ENCODE measurements at places on chromosomes 16 and 17.

DNA sequence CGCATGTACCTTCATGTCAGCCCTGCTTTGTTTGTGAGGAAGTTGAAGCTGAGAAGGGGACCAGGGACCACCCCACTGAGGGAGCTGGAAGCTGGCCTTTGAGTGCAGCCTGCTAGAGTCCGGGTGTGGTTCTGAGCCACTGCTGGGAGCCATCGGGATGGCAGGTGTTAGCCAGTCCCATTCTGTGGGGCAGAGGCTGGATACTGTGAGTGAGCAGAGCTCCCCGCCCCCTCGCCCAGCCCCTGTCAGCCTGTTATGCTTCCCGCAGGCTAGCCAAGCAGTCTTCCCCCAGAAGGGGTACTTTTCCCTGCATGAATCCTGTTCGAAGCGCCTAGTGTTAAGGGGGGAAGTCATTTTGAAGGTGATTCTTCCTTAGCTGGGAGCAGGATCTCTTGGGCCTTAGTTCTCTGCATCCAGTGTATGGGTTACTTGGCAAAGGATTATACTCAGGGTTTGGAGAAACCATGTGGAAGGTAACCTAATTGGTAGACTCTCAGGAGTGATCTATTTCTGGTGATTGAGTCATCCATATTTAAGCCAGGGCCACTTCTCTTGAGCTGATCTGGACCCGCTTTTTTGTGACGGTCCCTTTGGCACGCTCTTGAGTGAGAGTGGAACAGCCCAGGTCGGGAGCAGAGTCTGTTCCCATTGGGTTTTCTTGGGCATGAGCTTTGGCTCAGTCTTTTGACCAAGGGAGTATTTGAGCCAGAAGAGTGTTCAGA, 23.8 kb downstream of the AKAP1 start:
- H3K36me3 ChIP-seq: peaks cover 8% of the 10 kb centered on the region
- no peak for DNase-seq
- H3K4me3 ChIP-seq: no peak overlapping the region
- H3K4me1 ChIP-seq: peaks cover 4% of the 10 kb centered on the region
- no peaks in the 10 kb centered on the region for H3K27me3 ChIP-seq

GRCh38 chr16:25066426-25066746, 45.2 kb upstream of the LCMT1 start:
- peak overlapping the region; percentile 77 for H3K4me3 ChIP-seq
- peaks cover 3% of the 10 kb centered on the region for H3K27me3 ChIP-seq
- H3K27ac ChIP-seq: peak overlapping the region; percentile 89
- H3K4me1 ChIP-seq: peaks cover 41% of the 10 kb centered on the region

DNA sequence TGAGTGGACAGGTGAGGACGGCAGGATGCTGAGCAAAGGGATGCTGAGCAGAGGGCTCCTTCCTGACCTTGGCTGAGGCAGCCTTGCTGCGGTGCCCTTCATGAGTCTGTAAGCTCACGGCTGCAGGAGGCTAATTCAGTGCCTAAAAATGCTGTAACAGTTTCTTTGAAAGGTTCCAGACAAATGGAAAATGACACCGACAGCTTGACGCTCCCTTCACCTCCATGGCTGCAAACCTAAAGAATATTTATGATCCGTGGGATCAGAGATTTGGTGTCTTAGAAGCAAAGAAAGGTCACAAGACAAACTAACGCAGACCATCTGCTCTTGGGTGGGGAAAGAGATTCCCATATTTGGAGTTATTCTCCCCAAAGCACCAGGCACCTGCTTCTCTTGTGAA, 28.0 kb downstream of the TOM1L2 start:
- no peak for DNase-seq
- H3K36me3 ChIP-seq: no peaks in the 10 kb centered on the region
- H3K4me1 ChIP-seq: peaks cover 10% of the 10 kb centered on the region
- no peak overlapping the region for H3K27ac ChIP-seq
- H3K27me3 ChIP-seq: no peaks in the 10 kb centered on the region

DNA sequence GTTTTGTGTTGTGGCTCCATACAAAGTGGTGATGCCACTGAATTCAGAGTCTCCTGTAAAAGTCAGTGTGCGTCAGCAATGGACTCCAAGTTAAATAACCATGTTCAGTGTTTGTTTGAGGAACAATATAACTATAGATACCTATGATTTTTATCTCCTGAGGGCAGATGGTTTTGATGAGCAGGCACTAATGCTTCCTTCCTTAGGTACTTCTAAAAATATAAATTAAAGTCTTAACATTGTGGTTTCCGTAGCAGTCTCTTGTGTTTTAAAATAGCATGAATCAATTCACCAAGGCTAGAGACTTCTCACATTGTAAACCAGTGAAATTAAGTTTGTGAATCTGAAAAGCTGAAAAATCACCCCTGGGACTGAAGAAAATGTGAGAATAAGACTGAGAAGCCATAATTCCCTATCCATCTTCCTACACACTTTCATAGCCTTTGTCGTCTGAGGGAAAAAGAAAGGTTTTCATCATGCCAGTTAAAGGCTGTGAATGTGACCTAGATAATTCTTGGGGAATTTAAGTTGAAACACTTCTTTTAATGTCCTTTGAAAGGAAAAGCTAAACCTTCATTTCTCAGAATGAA, 1502.9 kb downstream of the CDH11 start:
- H3K27ac ChIP-seq: no peak overlapping the region
- H3K27me3 ChIP-seq: no peaks in the 10 kb centered on the region
- H3K36me3 ChIP-seq: no peaks in the 10 kb centered on the region
- H3K4me3 ChIP-seq: no peak overlapping the region

- DNase-seq: no peak
- peaks cover 3% of the 10 kb centered on the region for H3K4me1 ChIP-seq
- H3K27ac ChIP-seq: no peak overlapping the region
- peaks cover 66% of the 10 kb centered on the region for H3K36me3 ChIP-seq
- H3K4me3 ChIP-seq: no peak overlapping the region
Observed at GRCh38 chr17:41885733-41886132, 20.5 kb upstream of the KLHL11 start.

DNA sequence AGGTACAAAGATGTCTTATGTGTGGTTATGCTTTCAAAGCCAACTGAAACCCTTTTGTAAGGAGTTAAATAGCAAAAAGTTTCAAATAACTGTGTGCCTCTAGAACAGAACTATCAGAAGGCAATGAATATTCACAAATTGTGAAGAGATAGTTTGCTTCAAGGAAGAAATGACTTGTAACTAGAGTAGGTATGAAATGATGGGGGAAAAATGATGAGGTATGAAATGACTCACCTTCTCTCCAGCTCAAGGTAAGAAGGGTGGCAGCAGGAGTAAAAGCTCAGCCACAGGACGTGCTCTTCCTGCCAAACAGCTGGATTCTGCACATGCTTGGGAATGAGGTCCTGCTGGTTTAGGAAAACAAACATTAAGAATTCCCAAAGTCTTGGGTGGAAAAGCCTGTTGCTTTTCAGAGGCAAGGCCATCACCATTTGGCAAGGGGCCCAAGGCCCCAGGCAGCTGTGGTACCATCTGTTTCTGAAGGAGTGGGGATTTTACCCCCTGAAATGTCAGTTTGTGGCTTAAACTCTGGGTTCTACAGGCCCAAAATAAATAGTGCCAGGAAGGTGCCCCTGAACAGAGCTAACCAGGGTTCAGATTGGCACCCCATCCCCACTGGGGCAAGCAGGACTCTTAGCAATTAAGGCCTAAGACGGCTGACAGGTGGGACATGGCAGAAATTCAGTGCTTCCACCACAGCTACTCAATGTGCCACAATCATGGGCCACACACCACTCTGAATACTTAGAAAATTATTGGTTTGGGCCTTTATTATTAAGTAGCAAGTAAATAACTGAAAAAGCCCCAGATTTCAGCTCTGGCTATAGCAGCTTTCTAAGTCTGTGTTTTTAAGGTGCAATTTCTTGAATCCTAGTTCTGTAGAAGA, 13.3 kb downstream of the HERPUD1 start:
- no peaks in the 10 kb centered on the region for H3K27me3 ChIP-seq
- H3K4me1 ChIP-seq: peaks cover 36% of the 10 kb centered on the region
- no peak for DNase-seq
- H3K4me3 ChIP-seq: no peak overlapping the region

- peaks cover 15% of the 10 kb centered on the region for H3K4me1 ChIP-seq
- no peak overlapping the region for H3K4me3 ChIP-seq
- no peak overlapping the region for H3K27ac ChIP-seq
Observed at GRCh38 chr17:65917560-65917959, 274.4 kb downstream of the CEP112 start.

DNA sequence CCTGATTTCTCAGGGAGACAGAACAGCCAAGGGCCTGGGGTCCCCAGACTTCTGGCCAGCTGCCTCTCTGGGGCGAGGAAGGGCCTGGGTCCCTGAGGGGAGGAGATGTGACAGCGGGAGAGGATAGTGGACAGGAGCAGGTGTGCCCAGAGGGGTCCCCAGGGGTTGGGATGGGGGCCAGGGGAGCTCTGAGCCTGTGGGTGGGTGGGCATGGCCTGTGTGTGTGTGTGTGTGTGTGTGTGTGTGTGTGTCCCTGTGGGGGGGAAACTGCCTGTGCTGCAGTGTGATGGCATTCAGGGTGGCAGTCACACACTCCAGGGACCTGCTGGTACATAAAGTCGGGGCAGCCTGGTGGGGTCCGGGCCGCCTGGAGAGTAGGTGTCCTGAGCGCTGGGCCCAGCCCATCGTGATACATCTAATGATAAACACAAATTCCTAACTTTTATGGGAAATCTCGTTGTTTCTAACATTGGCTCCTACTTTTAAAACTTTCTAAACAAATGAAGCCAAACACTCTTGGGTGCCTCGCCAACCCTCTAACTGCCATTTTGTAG, 1.4 kb downstream of the ITGB4 start:
- no peaks in the 10 kb centered on the region for H3K36me3 ChIP-seq
- peaks cover 19% of the 10 kb centered on the region for H3K27me3 ChIP-seq
- peaks cover 2% of the 10 kb centered on the region for H3K4me1 ChIP-seq
- no peak overlapping the region for H3K4me3 ChIP-seq
- no peak for DNase-seq
- no peak overlapping the region for H3K27ac ChIP-seq

- no peak overlapping the region for H3K27ac ChIP-seq
- H3K4me3 ChIP-seq: no peak overlapping the region
- DNase-seq: no peak
- no peaks in the 10 kb centered on the region for H3K4me1 ChIP-seq
- peaks cover 15% of the 10 kb centered on the region for H3K27me3 ChIP-seq
Observed at GRCh38 chr16:57669476-57670162, 1.5 kb downstream of the ADGRG3 start.
